ENCODE measurements at places on chromosomes 11 and 22. TPM values are rescaled to one million over a fixed set of nuclear protein-coding genes. Genes with fewer than 3 reads are reported as not detected.

The APOA1 gene
- total RNA-seq: 23.2 TPM

The SYT9 gene
- 6.6 TPM for total RNA-seq

DNA sequence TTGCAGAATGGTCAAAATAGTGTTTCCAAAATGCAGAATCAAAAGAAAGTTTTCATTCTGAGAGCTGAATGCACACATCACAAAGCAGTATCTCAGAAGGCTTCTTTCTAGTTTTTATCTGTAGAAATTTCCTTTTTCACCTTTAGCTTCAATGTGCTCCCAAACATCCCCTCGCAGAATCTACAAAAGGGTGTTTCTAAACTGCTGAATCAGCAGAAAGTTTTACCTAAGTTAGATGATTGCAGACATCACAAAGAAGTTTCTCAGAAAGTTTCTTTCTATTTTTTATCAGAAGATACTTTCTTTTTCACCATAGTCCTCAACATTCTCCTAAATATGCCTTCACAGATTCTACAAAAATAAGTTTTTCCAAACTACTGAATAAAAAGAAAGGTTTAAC, 239.8 kb downstream of the OR4A5 start:
- no peak for DNase-seq

- peak; percentile 66 for DNase-seq
These were observed 673 bp upstream of the SHANK2 start for GRCh38 chr11:71252770-71253730.

Measured in thyroid gland (tissue), 4 donors.